Stimulated activated CD8-positive, alpha-beta memory T cell treated with anti-CD3 and anti-CD28 coated beads, Interleukin-4, amount 100 ng/mL, for 4 hours (primary cell): ENCODE measurements at places on chromosomes 4 and X.

DNA sequence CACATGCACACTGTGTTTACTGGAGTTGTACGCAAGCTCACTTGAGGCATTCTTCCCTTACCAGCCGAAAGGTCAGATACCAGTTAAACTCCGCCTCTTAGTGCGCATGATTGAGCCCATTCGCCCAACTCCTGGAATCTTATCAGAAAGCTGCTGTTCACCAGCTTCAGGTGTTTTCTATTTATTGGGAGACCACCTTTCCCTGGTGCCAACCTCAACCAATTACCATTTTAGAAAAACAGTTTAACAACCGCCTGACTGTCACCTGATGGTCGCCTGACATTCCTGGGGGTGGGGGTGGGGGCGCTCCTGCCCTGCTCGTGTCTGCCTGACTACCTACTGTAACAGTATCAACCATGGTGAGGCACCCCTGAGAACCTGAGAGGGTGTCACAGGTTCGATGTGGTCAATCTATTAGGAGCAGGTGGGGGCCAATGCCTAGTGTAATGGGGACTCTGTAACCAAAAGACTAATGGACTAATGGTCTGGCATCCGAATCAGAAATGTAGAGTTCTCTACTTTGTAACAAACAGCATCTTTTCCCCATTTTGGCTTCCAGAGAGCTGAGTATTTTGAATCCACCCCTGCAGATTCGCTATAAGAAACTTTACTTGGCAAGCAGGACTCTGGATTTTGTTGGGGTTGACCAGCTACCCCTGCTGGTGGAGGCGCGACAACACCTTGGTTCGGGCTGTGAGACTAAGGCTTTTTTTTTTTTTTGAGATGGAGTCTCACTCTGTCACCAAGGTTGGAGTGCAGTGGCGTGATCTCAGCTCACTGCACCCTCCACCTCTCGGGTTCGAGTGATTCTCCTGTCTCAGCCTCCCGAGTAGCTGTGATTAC, 58.2 kb upstream of the ZNF157 start:
- DNase-seq, result peak; percentile 4

GRCh38 chr4:152099555-152099954, 338.7 kb upstream of the GATB start:
- no peak for DNase-seq

DNA sequence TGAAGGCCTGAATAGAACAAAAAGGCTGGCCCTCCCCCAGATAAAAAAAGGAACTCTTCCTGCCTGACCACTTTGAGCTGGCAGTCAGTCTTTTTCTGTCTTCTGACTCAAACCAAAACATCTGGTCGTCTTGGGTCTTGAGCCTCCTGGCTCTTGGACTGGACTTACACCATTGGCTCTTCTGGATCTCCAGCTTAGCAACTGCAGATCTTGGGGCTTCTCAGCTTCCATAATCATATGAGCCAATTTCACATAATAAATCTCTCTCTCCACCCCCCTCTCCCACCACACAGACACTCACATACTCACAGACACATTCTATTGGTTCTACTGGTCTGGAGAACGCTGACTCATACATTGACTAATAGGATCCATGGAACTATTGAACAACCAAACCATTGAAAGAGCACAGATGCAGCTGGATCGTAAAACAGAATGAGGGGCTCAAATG, 15.6 kb upstream of the CWH43 start:
- no peak for DNase-seq

DNA sequence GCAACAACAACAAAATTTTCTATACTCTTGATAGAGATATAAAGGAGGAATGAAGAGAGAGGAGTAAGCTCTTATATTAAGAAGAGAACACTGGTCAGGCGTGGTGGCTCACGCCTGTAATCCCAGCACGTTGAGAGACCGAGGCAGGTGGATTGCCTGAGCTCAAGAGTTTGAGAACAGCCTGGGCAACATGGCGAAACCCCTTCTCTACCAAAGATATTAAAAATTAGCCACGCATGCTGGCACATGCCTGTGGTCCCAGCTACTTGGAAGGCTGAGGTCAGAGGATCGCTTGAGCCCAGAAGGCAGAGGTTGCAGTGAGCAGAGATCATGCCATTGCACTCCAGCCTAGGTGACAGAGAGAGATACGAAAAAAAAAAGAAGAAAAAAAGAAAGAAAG, 102.4 kb downstream of the TEX11 start:
- DNase-seq, result no peak

- DNase-seq, result no peak
These were observed 33.1 kb downstream of the FTHL17 start for GRCh38 chrX:31038575-31039326.

DNA sequence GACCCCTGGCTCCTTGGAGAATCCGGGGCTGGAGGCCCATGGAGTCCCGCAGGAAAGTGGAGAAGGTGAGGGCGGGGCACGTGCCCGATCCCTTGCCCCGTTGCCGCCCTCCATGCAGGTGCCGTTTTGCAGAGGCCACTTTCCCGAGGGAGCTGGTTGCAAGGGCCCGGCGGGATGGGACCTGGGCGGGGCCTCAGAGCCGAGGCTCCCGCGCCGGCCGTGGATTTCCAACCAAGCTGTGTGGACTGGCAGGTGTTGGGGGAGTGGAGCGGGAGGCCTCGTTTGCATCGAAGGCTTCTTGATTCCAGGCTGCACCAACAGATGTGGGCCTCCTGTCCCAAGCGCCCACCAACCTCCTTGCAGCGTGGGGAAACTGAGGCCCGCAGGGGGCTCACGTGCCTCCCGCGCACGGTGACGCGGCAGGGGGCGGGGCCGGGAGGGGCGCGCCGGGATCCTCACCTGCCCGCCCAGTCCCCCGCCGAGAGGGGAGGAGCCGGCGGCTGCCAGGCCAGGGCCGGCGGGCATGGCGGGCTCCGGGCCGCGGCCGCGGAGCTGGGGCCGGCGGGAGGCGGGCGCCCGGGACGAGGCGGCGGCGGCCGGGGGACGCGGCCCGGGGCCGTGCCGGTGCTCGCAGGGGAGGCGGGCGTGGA, 24.9 kb downstream of the SH3BP2 start:
- no peak for DNase-seq

DNA sequence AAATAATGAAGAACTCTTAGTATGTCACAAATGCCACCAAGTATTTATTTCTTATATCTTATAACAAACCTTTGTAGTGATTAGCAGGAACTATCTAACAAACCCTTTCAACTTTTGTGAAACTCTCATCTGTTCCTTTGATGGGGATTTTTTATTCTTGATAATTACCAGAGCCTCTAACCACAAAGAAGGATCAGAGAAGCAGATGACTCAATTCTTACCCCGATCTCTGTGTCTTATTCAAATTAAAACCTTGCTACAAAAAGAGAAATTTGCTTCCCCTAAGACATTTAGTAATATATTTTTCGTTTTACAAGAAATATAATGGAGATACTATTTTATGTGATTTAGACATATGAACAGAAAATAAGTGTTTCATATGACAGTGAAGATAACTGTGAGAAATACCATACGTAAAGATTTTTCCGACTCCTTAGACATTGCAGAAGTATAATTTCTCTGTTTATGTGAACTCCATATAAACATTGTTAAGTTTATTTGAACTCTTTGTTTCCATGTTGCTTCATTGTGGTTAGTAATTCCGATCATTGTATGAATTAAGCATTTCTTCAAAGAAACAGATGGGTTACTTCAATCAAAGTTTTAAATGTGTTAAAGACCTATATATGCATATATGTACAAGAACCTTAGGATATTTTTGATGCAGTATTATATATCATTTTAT, 205.4 kb downstream of the CFAP299 start:
- DNase-seq, result no peak

DNA sequence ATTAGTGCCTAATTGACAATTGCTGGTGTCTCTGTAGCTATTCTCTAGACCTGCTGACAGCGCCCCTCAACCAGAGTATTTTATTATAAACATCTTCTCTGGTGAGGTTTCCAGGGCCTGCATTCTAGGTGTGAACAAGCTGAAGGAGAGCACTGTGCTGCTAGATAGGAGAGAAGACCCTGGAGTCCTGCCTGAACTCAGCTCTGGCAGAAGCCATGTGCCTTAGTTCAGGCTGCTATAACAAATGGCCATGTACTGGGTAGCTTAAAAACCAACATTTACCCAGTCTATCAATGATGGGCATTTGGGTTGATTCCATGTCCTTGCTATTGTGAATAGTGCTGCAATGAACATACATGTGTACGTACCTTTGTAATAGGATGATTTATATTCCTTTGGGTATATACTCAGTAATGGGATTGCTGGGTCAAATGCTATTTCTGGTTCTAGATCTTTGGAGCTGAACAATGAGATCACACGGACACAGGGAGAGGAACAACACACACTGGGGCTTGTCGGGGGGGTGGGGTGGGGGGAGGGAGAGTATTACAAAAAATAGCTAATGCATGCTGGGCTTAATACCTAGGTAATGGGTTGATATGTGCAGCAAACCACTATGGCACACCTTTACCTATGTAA, 185.5 kb upstream of the CPEB2 start:
- DNase-seq, result no peak

- no peak for DNase-seq
These were observed 169.5 kb upstream of the SMARCAD1 start for GRCh38 chr4:94038195-94038594.

DNA sequence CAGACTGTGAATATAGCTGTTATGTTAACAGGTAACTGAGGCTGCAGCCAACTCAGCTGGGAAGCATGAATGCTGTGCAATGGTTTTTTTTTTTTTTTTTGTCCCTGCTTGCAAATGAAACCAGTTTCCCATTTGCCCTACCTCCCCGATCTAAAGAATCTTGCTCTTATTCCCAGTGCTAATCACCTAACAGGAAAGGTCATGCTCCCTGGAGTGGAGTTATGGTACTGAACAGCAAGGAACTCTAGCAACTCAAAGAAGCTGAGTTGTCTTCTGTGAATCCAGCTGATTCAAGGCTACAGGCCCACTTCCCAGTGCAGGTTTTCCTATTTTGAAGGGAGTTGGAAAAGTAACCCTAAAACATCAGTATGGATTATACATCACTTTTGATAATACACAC, 52.1 kb downstream of the HTR2C start:
- no peak for DNase-seq

- DNase-seq, result no peak
These were observed 164.8 kb downstream of the AASDH start for GRCh38 chr4:56222514-56222913.

- DNase-seq, result no peak
These were observed 40.5 kb upstream of the EDNRA start for GRCh38 chr4:147440442-147440841.

- no peak for DNase-seq
These were observed 12.8 kb downstream of the GYG2 start for GRCh38 chrX:2841537-2841936.

- no peak for DNase-seq
These were observed 31.6 kb upstream of the DDX3X start for GRCh38 chrX:41302370-41302769.

- no peak for DNase-seq
These were observed 198.3 kb upstream of the GYPA start for GRCh38 chr4:144338834-144339233.

GRCh38 chr4:164753873-164754488, at the start of gene SMIM31:
Gene SMIM31 (plus strand): TSS chr4:164754131. CDS start chr4:164770444, 16,313 bp downstream.
- no peak for DNase-seq

GRCh38 chr4:6391852-6392188, 80.6 kb downstream of the PPP2R2C start:
- DNase-seq, result no peak

GRCh38 chr4:184751585-184751956, 17.7 kb upstream of the CENPU start:
- DNase-seq, result no peak

DNA sequence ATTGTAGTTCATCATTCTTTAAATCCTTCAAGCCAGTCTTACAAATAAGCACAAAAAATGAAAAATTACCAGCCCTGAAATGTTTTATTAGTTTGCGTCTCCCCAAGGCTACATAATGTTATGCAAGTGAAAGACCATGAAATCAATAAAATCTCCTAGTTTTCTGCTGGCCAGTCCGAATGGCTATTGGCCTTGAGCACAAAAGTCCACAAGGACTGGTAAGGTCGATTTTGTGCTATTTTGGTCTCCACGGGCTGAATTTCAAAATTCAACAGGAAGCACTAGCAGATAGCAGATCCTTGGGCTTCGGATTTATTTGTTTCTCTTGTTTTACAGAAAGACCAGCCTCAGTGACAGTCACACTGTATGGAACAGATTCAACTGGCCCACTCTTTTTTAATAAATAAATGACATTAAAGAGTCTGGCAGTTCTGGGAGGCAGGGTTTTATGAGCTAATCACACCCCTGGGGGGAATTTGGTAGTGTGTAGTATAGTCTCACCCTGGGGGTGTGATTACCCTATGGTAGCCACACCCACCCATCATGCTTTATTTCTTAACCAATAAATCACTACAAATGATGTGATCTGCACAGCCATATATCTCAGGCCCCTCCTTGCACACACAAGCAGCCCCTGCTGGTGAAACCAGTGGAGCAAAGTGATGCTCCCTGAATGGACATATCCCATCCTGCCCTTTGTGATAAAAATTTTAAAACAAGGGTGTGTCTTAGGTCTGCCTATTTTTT, 51.1 kb upstream of the TMEM33 start:
- DNase-seq, result no peak

DNA sequence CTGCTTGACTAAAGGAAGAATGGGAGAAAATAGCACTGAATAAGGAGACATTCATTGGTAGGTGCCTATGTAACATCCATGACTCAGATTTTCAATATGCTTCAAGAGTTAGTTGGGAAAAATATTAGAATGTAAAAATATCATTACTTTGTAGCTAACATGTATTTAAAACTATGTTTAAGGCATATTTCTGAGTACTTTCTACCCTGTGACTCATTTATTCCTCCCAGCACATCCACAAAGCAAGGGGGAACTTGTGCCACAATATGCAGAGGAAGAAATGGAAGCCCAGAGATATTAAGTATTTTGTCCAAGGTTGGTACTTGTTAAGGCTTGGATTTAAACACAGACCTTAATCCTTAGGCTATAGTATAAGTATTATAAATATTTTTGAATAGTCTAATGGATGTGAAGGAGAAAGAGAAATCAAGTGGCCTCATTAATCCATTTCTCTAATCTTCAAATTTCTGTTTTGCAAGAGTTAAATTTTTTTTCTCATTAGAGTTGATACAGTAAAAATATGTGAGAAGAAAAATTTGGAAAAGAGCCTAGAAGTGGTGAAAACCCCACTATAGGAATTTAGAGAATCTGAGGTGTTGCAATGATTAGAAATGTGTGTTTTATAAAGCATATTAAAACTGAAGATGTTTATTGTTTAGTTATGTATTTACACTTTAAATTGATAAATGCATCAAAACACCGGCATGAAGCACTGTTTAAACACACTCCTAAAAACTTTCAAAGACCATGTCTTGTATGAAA, 149.3 kb upstream of the GYPA start:
- DNase-seq, result no peak

GRCh38 chr4:48629458-48629857, 139.4 kb downstream of the ZAR1 start:
- DNase-seq, result no peak

DNA sequence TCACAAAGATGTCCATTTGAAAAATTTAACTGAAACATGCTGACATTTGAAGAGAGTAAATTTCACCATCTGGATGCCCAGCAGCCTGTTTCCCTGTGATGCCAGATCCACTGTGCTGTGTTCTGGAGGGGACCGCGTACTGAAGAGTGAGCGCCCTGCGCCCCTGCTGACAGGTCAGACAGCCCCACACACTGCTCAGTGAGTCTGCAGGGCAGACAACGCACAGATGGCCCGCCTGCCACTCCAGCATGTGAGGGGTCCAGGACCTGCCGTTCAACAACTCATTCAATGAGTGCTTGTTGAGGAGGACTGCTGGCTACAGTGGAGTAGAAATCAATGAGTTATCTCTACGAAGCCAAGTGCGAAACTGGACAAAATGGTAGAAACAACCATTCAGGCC, 49.2 kb downstream of the FGFRL1 start:
- no peak for DNase-seq
